Right ventricle myocardium superior (tissue), 1 donor: ENCODE measurements at places on chromosomes 3 and 15.

DNA sequence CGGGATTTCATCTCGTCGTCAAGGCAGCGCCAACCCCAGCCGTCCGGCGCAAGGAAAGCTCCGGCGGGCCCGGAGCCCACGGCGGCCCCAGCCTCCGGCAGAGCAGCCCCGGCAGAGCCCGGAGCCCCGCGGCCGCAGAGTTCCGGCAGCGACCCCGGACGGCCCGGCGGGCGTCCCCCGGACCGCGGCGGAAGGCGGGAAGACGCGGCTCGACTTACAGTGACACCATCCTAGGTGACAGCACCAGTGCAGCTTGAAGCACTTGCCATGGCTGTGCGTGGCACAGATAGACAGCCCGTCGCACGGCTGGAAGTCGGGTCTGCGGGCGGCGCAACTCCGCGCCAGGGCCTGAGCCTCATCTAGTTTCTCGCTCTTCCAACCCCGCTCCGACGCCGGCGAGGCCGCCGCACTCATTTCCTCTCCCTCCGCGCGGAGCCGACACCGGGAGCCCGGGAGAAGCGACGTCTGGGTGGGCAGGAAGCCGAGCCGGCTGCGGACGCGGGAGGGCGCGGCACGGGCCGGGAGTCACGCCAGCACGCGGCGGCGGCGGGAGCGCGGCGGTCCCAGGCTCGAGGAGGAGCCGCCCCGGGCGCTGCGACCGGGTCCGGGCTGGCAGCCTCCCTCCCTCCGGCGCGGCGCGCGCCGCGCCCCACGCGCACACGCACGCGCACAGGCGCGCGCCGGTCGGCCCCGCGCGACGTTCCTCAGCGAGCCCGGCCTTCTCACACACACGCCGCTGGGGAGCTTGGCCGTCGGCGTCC lies at the start of gene C3orf70:
Gene C3orf70 (minus strand): TSS at position 651 of the 761 bp plus-strand sequence. CDS start 237 bp downstream, at position 414.
- peak; percentile 82 for DNase-seq

DNA sequence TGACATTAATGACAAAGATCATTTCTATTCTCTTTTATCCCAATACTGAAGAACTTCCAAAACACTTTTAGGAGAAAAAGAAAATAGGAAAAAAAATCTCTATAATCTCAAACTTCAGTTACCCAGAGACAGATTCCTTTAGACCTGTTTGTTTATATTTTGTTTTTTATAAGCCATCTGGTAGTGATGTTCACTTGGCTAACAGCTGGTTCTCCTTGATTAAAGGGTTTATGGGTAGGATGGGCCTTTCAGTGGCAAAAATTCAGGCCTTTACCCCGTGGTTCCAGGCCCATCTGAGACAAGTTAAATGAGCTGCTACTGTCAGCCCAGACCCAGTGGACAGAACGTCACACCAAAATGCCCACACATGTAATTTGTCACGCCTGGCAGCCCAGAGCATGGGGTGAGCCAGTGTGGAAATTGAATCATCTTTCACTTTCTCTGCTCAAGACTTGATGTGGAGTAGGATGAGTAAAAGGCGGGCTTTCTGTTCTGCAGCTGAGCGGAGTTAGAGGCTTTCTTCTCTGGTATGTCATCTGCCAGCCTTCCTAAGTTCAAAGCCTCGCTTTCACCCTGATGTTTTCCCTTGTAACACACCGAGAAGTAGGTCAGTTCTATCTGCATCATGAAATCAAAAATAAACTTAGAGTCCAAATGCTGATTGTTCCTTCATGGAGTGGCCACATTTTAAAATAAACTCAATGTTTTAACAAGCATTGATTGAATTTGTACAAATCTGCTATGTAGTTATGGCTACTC lies 62.5 kb upstream of the SKOR1 start:
- no peak for DNase-seq

DNA sequence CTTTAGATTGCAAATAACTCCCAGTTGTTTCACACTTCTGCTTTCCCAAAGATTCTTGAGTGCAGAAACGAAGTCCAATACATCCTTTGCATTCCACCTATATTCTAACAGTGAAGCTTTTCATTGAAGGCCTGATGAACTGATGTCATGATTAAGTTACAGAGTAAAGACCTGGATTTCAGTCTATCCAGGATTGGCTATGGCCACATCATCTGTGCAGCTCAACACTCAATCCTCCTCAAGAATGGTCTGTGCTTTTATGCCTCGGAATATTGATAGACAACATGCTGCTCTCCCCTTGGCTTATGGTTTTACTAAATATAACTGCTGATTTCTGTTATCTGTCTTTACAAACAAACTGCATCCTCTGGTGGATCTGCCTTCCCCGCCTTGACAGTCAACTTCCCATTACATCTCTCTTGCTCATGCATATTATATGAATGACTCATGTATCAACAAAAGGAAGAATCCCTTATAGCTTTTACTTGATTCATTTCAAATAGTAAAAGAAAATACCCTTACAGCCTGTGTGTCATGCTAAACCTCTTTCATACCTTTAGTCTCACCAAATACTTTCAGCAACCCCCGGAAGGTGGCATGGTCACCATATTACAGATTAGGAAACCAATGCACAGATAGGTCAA lies 59.5 kb downstream of the SCN11A start:
- no peak for DNase-seq

DNA sequence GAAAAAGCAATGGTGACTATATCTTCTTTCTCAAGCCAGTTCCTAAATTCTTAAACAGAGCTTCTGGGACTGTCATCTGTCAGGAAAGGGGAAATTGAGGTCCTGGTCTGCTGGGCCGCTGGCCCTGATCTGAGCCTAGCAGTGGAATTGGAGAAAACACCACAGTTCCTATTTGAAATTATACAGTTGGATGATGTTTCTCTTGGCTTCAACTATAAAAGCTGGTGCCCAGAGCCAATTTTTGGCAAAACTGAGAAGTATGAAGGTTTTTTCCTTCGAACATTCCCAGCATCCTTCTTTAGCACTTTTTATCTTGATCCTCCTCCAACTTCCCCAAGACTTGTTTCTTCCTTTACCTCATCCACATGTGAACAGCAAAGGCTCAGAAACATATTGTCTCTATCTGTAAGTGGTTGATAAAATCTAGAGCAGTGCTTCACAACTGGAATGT lies 83.9 kb downstream of the CD47 start:
- no peak for DNase-seq

GRCh38 chr3:32817558-32818228 lies at the start of gene TRIM71:
TSS of gene TRIM71 (plus strand) at chr3:32817997. CDS start at chr3:32818081, 84 bp downstream.
- no peak for DNase-seq
